Activated T-helper 1 cell treated with anti-CD3 and anti-CD28 coated beads, Interleukin-12 subunit alpha, Interleukin-12 subunit beta, Interleukin-2, Interleukin-4 antibody, amounts not matched to agents 30 ng/mL and 10 ng/mL and 1 ng/mL, durations not matched to agents 14 hours and 24 hours and 36 hours (primary cell): ENCODE measurements at places on chromosomes 3 and 15.

DNA sequence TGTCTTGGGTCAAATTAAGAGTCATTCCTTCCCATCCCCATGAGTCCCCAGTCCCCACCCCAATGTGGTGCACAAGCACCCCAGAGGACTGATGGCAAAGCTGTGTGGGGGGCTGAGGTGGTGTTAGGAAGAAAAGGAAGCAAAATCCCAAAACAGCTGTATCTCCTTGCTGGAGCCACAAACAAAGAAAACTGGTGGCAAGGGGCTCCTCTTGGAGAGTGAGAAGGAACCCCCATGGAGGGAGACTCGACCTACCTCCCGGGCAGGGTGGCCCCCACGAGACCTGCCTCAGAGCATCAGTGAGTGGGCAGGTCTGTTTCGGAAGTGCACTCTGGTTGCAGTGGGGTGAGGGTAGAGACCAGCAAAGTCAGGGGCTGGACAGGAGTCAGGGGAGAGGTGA is 29.2 kb downstream of the PRR23E start:
- no peak overlapping the region for H3K27ac ChIP-seq
- no peak for DNase-seq
- peaks cover 18% of the 10 kb centered on the region for H3K4me1 ChIP-seq
- H3K27me3 ChIP-seq, result peaks cover 4% of the 10 kb centered on the region

GRCh38 chr3:155676252-155676981 is 68.5 kb downstream of the PLCH1 start:
- no peak for DNase-seq
- no peak overlapping the region for H3K4me3 ChIP-seq
- no peaks in the 10 kb centered on the region for H3K36me3 ChIP-seq
- no peak overlapping the region for H3K27ac ChIP-seq

DNA sequence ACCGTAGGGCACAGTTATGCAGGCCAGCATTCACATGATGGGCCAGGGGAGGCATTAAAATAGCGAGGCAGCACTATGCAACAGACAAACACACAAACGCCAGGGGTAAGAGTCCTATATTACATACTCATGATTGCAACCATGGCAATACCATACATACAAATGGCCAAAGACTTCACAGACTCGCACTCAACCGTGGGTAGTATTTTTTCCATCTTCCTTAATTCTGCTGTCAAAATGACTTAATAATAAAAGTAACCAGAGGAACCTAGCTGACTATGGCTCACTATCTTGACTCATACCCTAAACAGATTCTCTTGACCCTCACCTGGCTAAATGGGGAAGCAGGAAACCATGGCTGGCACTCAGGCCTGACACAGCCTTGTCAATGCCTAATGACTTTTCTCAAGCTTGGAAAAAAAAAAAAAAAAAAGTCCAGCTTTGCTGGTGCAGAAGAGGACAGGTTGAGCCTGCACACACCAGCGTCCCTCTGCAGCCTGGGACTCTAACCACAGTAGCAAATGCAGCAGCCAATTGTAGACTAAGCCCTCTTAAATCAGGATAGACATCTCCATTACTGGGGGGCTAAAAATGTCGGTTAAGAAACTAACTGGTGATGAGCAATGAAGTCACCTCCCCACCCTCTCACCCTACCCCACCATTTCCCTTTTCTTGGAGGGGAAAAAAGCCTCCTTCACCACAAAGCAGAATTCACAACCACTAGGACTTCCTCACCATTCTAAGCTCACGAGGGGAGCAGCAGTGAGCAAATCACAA is 23.1 kb downstream of the CCDC12 start:
- H3K27ac ChIP-seq, result peak overlapping the region; percentile 76
- DNase-seq, result no peak
- peaks cover 4% of the 10 kb centered on the region for H3K36me3 ChIP-seq

DNA sequence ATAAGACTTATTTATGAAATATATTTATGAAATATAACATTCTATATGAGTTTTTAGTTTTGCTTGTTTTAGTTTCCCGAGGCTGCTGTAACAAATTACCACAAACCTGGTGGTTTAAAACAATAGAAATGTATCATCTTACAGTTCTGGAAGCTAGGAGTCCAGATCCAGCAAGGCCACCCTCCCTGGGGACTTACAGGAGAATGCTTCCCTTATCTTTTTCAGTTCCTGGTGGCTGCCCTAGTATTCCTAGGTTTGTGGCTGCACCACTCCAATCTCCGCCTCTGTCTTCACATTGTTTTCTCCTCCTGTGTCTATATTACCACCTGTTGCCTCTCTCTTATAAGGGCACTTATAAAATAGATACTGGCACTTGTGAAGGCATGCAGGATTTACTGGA is 877.8 kb downstream of the TUSC7 start:
- DNase-seq, result no peak
- no peaks in the 10 kb centered on the region for H3K27me3 ChIP-seq
- no peaks in the 10 kb centered on the region for H3K4me1 ChIP-seq
- no peak overlapping the region for H3K4me3 ChIP-seq

DNA sequence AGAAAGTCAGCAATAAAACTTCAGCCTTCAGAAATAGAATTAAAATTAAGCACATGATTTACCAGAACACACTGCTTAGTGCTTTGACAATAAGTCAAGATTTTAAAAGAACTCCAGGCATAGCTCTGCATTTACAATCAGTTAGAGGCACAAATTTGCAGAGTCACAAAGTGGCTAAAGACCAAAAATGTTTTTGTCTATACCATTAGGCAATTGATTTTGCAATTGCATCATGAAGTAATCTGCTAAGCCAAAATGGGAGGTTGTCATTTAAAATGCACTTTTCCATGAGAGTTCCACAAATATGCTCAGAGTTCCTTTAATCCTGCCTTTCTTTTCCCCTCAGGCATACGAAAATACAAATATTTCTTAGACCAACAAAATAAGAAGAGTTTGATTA is 10.1 kb upstream of the DCP1A start:
- no peak overlapping the region for H3K27ac ChIP-seq
- H3K4me1 ChIP-seq, result peaks cover 8% of the 10 kb centered on the region
- no peak for DNase-seq
- no peak overlapping the region for H3K4me3 ChIP-seq
- no peaks in the 10 kb centered on the region for H3K36me3 ChIP-seq
- peaks cover 4% of the 10 kb centered on the region for H3K27me3 ChIP-seq

- DNase-seq, result no peak
- H3K4me1 ChIP-seq, result peaks cover 46% of the 10 kb centered on the region
- H3K27ac ChIP-seq, result peak overlapping the region; percentile 64
- H3K27me3 ChIP-seq, result no peaks in the 10 kb centered on the region
- peaks cover 18% of the 10 kb centered on the region for H3K36me3 ChIP-seq
- no peak overlapping the region for H3K4me3 ChIP-seq
Measured at GRCh38 chr3:42214565-42215283, 51.3 kb downstream of the CCK start.

- DNase-seq, result no peak
- H3K4me1 ChIP-seq, result no peaks in the 10 kb centered on the region
Measured at GRCh38 chr3:148307443-148307843, 390.3 kb upstream of the AGTR1 start.

DNA sequence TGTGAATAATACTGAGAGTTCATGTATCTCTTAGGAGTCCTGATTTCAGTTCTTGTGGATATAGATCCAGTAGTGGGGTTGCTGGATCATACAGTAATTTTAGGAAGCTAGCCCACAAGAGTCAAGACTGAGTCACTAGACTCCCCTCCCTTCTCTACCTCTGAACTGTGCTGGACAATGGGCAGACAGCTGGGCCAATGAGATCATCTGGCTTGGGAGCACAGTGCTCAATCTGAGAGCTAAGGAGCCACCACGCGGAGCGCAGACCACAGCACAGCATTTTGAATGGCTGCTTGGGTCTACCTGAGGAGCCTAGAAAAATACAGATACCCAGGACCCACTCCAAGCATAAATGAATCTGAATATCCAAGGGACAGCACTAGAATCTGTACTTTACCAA is 32.5 kb downstream of the WNT5A start:
- no peaks in the 10 kb centered on the region for H3K27me3 ChIP-seq
- no peaks in the 10 kb centered on the region for H3K36me3 ChIP-seq
- H3K27ac ChIP-seq, result no peak overlapping the region

GRCh38 chr3:31539275-31539674 is 6.5 kb downstream of the STT3B start:
- no peaks in the 10 kb centered on the region for H3K27me3 ChIP-seq
- peaks cover 29% of the 10 kb centered on the region for H3K36me3 ChIP-seq
- H3K4me1 ChIP-seq, result peaks cover 81% of the 10 kb centered on the region

GRCh38 chr3:146818866-146819265 is 213.7 kb upstream of the PLSCR5 start:
- no peaks in the 10 kb centered on the region for H3K4me1 ChIP-seq
- H3K27ac ChIP-seq, result no peak overlapping the region
- DNase-seq, result no peak
- no peak overlapping the region for H3K4me3 ChIP-seq
- H3K27me3 ChIP-seq, result no peaks in the 10 kb centered on the region

DNA sequence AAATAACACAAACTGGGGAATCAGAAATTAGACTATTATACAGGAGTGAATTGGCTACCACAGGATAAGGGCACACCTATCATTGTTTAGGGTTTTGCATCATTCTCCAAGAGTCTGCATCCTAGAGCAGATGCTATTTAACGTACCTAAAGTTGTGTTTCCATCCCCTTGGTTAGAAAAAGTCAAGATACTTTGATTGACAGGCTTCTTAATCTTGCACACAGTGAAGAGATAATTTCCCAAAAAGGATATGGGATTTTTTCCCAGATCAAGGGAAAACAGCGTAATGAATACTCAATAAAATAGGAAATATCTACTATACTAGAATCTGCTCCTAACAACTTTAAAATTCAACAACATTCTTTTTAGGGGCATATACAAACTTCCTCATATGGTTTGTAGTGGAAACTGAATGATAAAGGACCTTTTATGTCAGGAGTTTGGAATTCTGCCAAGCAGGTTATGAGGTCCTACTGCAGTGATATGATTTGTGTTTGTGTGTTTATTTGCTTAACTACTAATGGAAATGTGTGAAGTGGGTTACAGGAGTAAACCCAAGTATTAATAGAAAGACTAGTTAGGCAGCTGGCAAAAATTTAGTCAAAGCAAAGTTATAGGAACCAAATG is 124.1 kb upstream of the MME start:
- H3K4me3 ChIP-seq, result no peak overlapping the region
- H3K4me1 ChIP-seq, result no peaks in the 10 kb centered on the region
- H3K36me3 ChIP-seq, result no peaks in the 10 kb centered on the region
- DNase-seq, result no peak
- no peaks in the 10 kb centered on the region for H3K27me3 ChIP-seq
- no peak overlapping the region for H3K27ac ChIP-seq

DNA sequence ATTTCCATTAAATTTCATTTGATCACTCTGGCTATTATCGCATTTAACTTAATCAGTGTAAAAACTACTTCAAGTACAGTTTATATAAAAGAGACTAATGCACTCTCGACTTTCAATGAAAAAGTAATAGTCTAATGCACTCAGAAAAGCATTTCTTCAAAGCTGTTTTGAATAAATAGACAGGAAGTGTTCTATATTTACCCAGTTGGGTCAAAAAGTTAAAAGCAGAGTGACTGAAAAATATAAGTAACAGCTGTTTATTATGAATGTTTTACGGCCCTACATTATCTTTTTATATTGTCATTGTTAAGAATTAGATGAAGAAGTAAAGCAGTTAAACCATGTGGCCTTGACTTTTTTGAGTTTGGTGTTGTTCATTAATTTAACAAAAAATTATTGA is 391.8 kb downstream of the ZPLD1 start:
- no peak overlapping the region for H3K4me3 ChIP-seq
- DNase-seq, result no peak
- no peaks in the 10 kb centered on the region for H3K4me1 ChIP-seq
- H3K36me3 ChIP-seq, result no peaks in the 10 kb centered on the region
- no peak overlapping the region for H3K27ac ChIP-seq

DNA sequence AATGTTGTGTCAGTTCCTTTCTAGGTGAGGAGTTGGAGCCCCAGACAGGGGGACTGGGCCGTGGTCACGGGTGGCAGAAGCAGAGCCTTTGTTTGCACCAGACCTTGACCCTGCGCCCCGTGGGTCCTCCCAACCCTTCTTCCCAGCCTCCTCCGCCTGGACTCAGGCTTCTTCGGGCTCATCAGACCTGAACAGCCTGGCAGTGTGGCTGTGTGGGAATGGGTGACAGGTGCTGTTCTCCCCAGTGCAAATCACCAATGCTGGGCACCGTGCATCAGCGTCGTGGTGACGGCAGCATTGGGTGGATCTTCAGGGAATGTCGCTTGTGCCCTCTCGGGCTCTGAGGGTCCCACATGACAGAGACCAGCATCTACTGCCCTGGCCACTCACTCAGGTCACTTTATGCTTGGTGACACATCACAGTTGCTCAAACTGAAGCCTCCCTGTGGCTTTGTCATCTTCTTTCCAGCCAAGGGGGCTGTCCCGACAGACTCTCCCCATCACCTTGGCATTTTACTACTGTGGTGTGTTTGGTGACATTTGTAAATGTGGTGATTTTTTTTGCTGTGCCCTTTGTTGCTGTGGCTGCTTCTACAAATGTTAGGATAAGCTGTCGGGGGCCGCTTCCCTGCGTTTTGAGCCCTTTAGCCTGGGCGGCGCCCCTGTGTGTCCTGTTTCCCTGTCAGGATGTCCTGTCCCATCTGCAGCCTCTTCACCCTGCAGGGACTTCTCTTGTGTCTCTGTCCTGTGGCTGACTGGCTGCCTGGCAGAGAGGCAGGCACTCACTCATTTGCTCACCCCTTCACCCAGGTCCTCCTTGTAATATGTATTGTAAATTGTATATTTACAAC is 14.5 kb downstream of the APBA2 start:
- no peaks in the 10 kb centered on the region for H3K4me1 ChIP-seq
- no peak overlapping the region for H3K4me3 ChIP-seq
- no peak for DNase-seq
- H3K36me3 ChIP-seq, result no peaks in the 10 kb centered on the region

DNA sequence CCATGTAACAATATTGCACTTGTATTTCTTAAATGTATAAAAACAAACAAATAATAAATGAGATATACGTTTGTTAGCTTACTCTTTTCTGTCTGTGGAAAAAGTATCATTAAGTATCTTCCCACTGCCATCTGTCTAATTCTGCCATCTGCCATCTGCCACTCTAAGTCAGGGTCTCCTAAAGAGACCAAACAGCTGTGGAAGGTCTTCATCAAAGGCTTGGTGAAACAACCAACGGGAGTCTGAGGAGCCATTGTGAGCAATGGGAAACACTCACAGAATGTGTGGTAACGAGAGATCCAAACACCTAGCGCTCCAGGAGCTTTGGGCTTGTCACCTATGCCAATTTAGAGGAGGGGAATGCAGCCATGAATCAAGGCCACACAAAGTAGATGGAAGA is 28.7 kb upstream of the PFN2 start:
- H3K27me3 ChIP-seq, result peaks cover 6% of the 10 kb centered on the region
- H3K4me1 ChIP-seq, result no peaks in the 10 kb centered on the region
- no peak for DNase-seq
- no peaks in the 10 kb centered on the region for H3K36me3 ChIP-seq
- no peak overlapping the region for H3K27ac ChIP-seq
- no peak overlapping the region for H3K4me3 ChIP-seq

DNA sequence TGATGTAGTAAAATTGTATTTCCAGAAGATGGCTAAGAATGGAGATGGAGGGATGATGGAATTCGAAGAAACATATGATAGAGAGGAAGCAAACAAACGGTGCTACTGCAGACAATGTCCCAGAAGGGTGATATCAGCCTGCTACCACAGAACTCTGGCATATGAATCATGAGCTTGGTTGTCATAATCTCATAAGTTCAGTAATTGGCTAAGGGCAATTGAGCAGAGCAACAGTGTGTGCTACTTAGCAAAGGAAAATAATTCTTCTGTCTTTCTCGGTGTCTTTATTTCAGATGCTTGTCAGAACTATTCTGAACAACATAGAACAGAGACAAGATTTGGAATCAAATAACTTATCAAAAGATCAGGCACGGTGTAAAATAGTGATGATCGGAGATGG is 407.3 kb downstream of the GBE1 start:
- H3K27ac ChIP-seq, result no peak overlapping the region
- H3K4me1 ChIP-seq, result no peaks in the 10 kb centered on the region
- no peaks in the 10 kb centered on the region for H3K36me3 ChIP-seq
- DNase-seq, result no peak
